ENCODE measurements at places on chromosomes 5 and 9.

DNA sequence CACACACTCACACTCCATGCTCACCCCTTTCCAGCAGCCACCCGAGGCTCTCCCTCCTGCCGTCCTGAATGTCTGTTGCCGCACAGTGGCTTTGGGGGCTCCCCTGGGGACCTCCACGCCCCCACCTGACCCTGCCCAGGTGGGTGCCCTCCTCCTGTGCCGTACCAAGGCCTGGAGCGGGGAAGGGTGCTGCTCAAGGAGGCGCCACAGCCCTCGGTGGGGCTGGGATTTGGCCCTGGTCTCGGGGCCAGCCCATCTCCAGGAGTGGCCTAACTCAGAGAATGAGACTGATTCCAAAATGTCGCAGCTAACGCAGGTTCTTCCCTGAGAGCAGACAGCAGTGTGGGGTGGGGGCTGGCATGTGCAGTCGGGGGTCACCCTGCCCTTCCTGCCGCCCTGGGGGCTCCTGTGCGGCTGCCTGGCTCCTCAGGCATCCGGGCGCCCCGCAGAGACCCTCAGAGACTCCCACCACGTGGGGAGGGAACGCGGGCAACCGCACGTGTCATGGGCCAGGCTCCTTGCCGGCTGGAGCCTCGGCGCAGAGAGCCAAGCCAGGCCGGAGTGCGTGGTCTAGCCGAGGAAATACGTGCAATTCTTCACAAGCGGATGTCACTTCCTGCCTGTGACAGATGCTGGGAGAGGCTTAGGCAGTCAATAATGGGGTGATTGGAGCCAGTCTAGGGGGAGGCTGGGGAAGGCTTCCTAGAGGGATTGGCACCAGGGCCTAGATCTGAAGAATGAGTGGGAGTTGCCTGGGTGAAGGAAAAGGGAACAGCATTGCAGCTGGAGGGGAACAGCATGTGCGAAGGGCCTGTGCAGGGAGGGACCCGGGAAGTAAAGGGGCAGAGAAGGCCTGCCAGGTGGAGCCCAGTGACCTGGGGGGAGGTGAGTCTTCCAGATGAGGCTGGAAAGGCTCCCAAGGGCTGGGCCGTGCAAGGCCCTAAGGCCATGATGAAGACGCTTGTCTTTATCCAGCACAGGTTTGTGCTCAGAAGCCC is 44.1 kb downstream of the C9orf50 start:
- DNase-seq: no peak

- DNase-seq: no peak
Measured at GRCh38 chr5:17831279-17831678, 197.0 kb downstream of the TAF11L14 start.

GRCh38 chr5:111144352-111144930 is 52.3 kb downstream of the WDR36 start:
- no peak for DNase-seq

DNA sequence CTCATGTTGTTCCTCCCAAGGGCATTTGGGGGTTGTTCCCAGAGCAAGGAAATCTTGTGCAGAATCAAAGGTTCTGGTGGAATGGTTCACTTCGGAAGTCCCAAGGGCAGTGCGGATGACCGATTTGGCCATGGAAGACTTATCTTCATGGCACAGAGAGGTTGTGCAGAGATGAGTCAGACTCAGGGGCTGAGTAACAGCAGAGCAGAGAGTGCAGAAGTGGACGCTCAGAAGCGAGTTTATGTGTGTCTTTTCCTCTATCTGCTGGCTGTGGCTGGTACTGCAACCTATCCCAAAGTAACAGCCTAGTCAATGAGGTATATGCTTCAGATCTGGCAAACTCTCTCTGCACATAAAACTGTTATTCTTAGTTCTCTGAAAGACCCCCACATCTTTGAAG is 118.1 kb downstream of the DPYSL3 start:
- peak; percentile 34 for DNase-seq

DNA sequence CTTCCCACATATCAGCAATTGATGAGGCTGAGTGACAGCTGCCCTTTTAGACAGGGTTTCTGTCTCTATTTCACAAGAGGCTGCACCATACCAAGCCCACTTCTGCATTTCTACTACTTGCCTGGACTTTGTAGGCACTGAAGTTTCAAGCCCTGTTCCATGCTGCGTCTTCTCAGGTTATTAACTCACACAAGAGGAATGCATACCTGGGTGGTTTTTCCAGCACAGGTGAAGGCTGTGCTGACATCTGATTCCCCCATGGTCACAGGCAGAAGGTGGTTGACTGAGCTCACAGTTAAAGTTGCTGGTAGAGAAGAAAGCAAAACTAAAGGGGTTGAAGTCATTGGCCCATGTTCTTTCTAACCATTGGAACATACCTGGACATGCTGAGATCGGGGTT is 86.6 kb downstream of the MAMDC2 start:
- DNase-seq: no peak

DNA sequence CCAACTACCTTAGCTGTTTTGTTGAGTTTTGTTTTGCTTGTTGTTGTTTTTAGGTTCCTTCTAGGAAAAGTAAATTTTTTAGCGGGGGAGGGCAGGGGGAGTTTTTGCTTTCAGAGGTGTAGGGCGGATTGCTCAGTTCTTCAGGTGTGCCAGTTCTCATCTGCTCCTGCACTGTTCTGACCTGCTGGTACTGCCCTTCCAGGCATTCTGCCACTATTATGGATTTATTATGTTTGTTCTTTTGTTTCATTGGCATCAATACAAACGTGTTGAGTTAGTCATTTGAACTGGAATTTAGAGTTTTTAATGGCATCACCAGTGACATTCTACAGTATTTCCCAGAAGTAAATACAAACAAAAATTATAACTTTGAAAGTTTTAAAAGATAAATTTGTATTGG is 26.0 kb downstream of the ERCC6L2 start:
- DNase-seq: no peak

DNA sequence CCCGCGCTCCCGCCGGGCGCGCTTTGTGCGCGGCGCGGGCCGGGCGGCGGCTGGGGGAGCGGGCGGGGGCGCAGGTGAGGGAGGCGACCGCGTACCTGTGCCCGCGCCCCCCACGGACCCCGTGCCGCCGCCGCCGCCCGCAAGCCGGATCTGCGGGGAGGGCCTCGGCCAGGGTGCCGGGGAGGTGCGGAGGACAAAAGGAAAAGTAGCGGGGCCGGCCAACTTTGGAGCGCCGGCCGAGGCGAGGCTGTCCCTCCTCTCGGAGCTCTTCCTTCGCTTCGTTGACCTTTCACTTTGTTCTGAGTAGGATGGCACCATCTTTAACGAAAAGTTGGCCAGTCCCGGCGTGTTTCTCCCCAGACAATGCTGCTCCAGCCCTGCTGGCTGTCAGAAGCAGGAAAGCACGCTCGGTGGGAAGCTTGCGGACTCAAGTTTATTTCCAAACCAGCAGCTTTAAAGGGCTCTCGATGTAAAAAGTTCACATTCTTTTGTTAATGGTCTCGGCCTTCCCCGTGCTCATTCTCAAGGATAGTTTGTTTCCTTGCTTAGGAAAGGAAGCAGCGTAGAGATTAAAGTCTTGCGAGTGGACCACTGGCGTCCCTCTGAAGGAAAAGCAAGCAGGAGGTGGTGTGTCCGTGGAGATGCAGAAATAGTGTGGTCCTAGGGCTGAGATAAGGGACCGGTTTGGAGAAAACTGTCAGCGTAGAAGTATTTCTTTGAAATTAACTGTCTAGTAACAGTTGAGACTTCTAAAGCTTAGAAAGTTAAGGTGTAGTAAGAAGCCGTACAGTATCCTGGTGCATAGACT is 639 bp downstream of the EHMT1 start:
- DNase-seq: no peak

- DNase-seq: no peak
Measured at GRCh38 chr5:126680191-126680817, 79.6 kb downstream of the PHAX start.

- no peak for DNase-seq
Measured at GRCh38 chr5:10675177-10675700, 85.8 kb downstream of the DAP start.

- no peak for DNase-seq
Measured at GRCh38 chr5:130871346-130872086, 293.5 kb downstream of the HINT1 start.

DNA sequence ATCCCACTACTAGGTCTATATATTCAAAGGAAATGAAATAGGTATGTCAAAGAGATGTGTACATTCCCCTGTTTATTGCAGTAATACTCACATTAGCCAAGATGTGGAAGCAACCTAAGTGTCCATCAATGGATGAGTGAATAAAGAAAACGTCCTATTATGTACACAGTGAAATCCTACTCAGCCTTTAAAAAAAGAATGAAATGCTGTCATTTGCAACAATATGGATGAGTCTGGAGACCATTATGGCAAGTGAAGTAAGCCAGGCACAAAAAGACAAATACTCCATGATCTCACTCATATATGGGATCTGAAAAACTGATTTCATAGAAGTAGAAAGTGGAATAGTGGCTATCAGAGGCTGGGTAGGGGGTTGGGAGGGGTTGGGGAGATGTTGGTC is 909.1 kb upstream of the DMAC1 start:
- DNase-seq: no peak

DNA sequence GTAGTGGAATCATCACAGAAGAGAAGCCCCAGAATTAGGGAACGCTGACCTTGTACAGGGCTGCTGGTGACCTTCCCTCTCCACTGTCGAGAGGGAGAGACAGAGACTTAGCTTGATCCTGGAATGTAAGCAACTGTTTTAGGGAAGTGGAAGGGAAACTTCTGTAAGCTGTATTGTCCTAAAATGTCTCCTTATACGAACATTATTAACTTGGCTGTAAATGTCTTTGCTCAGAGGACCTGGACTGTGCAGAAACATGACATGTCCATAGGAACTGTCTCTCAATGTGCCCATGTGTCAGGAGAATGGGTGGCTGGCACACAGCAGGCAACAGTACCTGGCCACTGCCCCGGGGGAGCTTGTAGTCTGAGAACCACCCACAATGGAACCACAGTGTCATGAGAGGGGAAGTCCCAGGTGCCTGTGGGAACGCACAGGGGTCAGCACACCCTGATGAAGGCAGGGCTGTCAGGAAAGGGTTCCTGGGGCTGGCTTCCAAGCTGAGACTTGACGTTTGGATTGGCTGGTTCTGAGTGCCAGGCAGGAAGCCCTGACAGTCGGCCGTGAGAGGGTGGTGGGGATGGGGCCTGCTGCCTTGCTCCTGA is 34.0 kb downstream of the DAP start:
- no peak for DNase-seq

- no peak for DNase-seq
Measured at GRCh38 chr9:121259498-121259897, 8.5 kb upstream of the GSN start.

GRCh38 chr9:126080641-126081040 is 246.0 kb upstream of the MVB12B start:
- DNase-seq: no peak

- DNase-seq: no peak
Measured at GRCh38 chr5:112560371-112560770, 141.3 kb upstream of the EPB41L4A start.

- no peak for DNase-seq
Measured at GRCh38 chr5:62707563-62707962, 128.9 kb downstream of the LRRC70 start.

DNA sequence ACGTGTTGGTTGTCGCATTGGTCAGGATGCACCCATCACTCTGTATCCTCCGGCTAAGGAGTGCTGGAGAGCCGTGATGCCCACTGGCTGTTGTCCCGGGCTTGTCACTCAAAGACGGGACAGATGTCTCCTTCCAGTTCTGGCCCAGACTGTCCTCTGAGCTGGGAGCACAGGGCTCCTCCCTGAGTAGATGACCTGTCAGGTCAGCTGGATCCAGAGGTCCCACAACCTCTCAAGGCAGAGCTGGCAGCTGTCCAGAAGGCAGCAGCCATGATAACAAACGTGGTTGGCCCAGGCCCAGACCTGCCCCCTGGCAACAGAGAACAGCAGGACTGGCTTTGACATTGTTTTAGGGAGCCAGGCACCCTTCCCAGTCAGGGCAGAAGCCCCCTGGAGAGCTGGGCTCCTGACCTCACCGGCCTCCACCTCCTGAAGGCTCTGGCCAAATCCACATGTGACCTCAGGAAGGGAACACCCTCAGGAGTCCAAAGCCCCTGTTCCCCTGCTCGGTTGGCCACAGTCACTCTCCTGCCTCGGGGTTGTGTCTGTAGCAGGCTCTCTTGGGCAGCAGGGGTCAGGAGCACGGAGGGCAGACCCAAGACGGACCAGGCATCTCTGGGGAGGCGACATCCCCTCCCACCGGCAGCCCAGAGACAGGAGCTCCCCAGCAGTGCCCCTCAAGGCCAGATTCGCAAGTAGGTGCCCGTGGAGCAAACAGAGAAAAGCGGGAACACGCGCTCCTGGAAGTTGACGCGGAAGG is 10.3 kb downstream of the TRIM7 start:
- no peak for DNase-seq

GRCh38 chr5:133323494-133324457 is 272.0 kb downstream of the HSPA4 start:
- DNase-seq: no peak

DNA sequence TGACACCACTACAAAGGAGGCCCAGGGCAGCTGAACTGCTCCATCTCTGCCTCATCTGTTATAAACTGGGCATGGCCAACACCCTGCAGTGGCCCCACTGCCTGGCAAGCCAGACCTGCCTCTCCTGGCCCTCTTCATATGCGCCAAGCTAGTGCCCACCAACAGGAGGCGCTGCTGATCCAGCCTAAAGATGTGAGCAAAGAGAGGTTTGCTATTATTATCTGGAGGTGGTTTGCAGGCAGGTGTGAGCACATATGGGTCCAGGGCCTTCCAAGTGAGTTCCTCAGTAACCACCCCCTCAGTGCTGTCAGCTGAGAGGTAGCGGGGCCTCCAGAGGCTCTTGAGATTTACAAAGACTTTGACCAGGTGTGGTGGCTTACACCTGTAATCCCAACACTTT is 232.2 kb downstream of the SYK start:
- DNase-seq: no peak

GRCh38 chr9:84296146-84296843 is 44.3 kb downstream of the SLC28A3 start:
- no peak for DNase-seq

- DNase-seq: no peak
Measured at GRCh38 chr5:178793151-178793550, 62.7 kb upstream of the ZNF354A start.

GRCh38 chr9:99735041-99735440 is 86.6 kb upstream of the NR4A3 start:
- no peak for DNase-seq

DNA sequence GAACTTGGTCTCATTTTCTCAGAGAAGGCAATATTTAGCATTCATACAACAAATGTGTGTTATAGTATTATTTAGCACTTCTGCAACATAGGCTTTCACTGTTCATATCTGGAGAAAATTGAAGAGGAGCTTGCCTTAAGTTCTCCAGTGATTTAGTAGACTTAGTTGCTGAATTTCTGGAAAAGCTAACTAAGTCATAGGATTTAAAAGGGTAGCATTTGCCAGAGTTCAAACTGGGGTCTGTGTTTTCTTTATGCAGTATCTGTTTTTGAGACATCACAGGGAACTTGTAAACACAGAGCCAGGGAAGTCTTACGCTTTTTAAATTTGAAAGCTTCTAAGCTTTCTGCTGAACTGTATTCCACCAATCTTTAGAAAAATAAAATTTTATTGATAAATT is 8.7 kb upstream of the PCSK5 start:
- DNase-seq: no peak
